ENCODE measurements at places on chromosomes 1 and 21. TPM values are rescaled to one million over a fixed set of nuclear protein-coding genes. Genes with fewer than 3 reads are reported as not detected.

DENND2C gene
- 0.47 TPM for total RNA-seq

FAM151A gene
- not detected for total RNA-seq

TEX38 gene
- not detected for total RNA-seq

AADACL4 gene
- not detected for total RNA-seq

ZYG11A gene
- total RNA-seq = 2.7 TPM

KIAA1614 gene
- 0.38 TPM for total RNA-seq

LMX1A gene
- total RNA-seq = not detected

SDE2 gene
- 7.0 TPM for total RNA-seq

AGPAT3 gene
- 20.5 TPM for total RNA-seq

FMN2 gene
- total RNA-seq = 5.2 TPM

COL8A2 gene
- total RNA-seq = 0.09 TPM

GRHL3 gene
- total RNA-seq = 0.53 TPM

JAM2 gene
- not detected for total RNA-seq

HJV gene
- total RNA-seq = not detected

HTR6 gene
- total RNA-seq = 0.14 TPM

RAB7B gene
- 2.0 TPM for total RNA-seq

CLIC6 gene
- total RNA-seq = 0.04 TPM

CD48 gene
- not detected for total RNA-seq

DMBX1 gene
- 0.76 TPM for total RNA-seq

OR2L2 gene
- total RNA-seq = not detected

SFPQ gene
- 210 TPM for total RNA-seq

HPDL gene
- total RNA-seq = 3.6 TPM

BMP8B gene
- total RNA-seq = 4.2 TPM

PLA2G2C gene
- total RNA-seq = not detected

TPTE gene
- not detected for total RNA-seq

FABP3 gene
- total RNA-seq = not detected

FCER1A gene
- total RNA-seq = not detected

RNPEP gene
- total RNA-seq = 93.7 TPM

LCE2C gene
- not detected for total RNA-seq

SELL gene
- total RNA-seq = 0.28 TPM

KCNE1 gene
- total RNA-seq = not detected

LCE1E gene
- not detected for total RNA-seq

OPRD1 gene
- 0.06 TPM for total RNA-seq

SLX9 gene
- total RNA-seq = 60.2 TPM

ZBTB8B gene
- total RNA-seq = under 0.01 TPM

DNAH14 gene
- total RNA-seq = 16.2 TPM

Data from A549 treated with CpdA at 1 μM for 4 hours (cell line).